ENCODE measurements at places on chromosomes 16 and 17.
A peak's percentile ranks its signal among the peaks of the same experiment; 100 is the strongest.

GRCh38 chr17:47695429-47696376 is 1.7 kb downstream of the TBKBP1 start:
- DNase-seq: peak; percentile 71

DNA sequence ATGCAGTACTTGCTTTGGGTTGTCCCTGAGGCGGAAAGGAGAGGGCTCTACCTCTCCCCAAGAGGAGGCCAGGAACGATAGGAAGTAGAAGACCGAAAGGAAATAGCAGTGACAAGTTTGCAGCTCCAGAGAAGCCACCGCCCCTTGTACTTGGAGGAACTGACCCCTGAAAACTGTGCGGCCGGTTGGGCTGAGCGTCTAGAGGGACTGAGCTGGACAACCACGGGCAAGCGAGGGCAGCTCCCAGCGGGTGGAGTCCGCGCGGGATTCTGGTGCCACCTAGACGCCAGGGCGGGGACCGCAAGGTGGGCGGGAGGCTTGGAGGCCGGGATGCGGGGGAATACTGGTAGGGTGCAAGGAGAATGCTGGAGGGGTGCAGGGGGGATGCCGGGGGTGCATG is 1.3 kb upstream of the SLC6A4 start:
- peak; percentile 78 for DNase-seq

GRCh38 chr17:37683454-37683984 is 40.3 kb upstream of the DDX52 start:
- DNase-seq: no peak

DNA sequence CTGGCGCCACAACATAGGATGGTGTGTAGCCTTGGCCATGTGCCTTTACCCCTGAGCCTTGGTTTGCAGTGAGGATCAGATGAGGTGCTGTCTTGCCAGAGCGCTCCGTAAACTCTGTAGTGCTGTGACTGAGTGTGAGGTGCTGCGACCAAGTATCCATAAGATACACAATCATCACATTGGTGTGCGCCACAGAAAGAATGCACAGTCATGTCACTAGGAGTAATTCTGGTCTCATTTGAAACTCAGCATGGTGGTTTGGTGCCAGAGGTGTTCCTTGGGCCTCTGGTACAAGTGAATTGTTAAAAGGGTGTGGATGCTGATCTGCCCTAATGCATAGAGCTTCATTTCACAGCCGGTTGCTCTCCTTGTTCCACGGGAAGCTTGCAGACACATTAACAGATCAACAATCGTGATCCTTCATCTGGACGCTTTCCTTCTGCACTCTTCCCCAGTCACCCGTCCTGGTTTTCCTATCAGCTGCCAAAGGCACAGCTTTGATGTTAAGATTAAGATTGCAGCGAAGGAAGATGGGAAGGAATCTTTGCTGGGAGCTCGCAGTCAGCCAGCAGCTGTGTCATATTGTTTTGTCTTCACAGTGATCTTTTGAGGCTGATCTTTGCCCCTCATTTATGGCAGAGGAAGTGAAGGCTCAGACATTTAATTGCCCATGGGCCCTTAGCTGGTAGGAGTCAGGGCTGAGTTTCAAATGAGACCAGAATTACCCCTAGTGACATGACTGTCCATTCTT is 79.1 kb downstream of the KSR1 start:
- no peak for DNase-seq

GRCh38 chr17:59396134-59396826 is 64.8 kb downstream of the YPEL2 start:
- DNase-seq: no peak

GRCh38 chr17:62808576-62808970 is 459 bp upstream of the MARCHF10 start:
- no peak for DNase-seq

DNA sequence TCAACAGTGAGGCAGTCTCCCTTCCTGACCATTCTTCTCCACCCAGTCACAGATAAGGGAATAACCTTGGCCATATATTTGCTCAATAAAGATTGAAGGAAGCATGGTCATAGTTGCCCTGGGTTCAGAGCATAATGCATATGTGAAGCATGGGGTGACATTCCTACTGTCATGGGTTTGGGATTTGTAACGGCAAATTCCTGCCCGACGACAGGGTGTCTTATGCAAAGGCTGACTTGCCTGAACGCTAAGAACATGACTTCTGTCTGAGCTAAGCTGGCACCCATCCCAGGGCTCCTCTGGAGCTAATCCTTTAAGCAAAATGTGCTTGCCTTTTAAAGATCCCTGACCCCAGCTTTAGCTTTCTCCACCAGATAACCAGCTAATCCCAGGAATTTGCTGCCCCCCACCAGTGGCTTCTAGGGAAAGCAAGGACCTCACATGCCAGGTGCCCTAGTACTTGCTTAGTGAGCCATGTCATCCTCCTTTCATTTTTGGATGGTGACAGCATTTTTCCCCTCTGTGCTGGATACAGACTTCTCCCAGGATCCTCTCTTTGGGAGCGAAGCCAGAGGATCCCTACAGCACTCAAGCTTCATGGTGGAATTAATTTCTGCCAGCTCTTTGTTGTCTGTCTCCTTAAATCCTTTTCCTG is 11.7 kb downstream of the SLC7A6OS start:
- DNase-seq: no peak

- no peak for DNase-seq
Measured at GRCh38 chr17:58480090-58480489, 8.1 kb downstream of the HSF5 start.

DNA sequence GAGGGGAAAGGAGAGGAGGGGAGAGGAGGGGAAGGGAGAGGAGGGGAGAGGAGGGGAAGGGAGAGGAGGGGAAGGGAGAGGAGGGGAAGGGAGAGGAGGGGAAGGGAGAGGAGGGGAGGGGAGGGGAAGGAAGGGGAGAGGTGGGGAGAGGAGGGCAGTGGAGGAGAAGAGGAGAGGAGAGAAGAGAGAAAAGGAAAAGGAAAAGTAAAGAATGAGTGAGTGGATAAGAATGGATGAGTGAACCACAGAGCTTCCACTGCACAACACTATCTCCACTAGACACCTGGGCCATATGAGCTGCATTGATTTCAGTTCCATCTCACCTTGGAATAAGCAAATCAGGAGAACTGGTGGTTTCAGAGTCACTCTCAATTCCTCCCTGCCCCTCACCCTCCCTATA is 204.1 kb upstream of the TOX3 start:
- no peak for DNase-seq

- DNase-seq: no peak
Measured at GRCh38 chr17:79897243-79898063, 58.2 kb upstream of the CBX4 start.

GRCh38 chr17:42527932-42528331 is 8.1 kb upstream of the NAGLU start:
- no peak for DNase-seq

DNA sequence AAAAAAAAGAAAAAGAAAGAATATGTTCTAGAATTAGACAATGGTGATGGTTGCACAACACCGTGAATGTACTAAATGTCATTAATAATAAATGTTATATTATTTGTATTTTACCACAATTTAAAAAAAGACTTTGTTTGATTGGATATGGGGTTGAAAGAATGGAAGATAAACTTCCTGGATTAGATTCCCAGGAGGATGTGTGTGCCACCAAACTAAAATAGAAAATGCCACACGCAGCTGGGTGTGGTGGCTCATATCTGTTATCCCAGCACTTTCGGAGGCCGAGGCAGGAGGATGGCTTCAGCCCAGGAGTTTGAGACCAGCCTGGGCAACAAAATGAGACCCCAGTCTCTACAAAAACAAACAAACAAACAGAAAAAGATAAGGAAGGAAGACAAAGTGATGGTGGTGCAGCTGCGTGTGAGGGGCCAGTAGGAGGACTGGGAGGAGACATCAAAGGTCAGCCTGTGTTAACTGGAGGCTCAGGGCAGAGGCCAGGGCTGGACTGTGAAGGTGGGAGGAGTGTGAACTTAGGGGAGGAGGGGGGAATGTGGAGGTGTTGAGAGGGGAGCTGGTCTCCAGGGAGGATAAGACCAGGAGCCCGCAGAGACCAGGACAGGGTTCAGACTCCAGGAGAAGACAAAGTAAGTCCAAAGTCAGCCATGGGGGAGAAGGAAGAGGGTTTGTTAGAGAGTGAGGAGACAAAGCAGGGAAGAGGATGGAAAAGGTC is 4.1 kb downstream of the PECAM1 start:
- no peak for DNase-seq

GRCh38 chr17:35056013-35056412 is 7.5 kb downstream of the RFFL start:
- peak; percentile 44 for DNase-seq

- no peak for DNase-seq
Measured at GRCh38 chr16:56716761-56717160, 13.2 kb upstream of the NUP93 start.

DNA sequence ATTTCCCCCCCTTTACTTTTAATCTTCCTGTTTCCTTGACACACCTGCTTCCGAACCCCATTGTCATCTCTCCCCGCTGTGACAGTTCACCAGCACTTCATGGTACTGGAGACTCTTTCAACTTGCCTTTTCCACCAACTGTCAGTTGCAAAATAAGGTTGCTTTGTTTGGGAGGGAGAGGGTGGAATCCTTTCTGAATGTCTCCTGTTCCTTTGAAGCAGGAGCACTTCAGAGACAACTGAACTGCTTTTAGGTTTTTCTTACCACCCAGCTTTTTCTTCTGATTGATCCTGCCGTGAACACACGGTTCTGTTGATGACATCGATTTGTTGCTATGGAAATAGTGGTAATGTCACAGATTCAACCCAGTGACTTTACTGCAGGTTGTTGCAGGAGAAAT is 42.0 kb downstream of the RPA1 start:
- DNase-seq: no peak

DNA sequence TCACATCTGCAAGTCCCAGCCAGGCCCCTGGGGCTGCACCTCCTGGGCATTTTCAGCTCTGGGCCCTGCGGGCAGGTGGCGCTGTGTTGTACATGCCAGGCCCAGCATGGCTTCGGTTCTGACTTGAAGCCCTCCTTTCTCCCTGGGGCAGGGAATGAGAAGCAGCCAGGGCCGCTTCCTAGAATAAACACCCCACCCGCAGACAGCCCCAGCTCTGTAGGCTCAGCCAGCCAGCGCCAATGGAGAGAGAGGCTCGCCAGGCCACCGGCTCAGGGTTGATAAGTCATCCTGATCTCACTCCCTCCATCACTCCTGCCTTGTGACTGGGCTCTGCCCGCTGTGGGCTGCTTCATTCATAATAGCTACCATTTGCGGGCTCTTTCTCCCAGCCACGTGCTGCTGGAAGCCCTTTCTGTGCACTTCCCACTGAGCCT is 6.0 kb upstream of the GLIS2 start:
- peak; percentile 95 for DNase-seq

DNA sequence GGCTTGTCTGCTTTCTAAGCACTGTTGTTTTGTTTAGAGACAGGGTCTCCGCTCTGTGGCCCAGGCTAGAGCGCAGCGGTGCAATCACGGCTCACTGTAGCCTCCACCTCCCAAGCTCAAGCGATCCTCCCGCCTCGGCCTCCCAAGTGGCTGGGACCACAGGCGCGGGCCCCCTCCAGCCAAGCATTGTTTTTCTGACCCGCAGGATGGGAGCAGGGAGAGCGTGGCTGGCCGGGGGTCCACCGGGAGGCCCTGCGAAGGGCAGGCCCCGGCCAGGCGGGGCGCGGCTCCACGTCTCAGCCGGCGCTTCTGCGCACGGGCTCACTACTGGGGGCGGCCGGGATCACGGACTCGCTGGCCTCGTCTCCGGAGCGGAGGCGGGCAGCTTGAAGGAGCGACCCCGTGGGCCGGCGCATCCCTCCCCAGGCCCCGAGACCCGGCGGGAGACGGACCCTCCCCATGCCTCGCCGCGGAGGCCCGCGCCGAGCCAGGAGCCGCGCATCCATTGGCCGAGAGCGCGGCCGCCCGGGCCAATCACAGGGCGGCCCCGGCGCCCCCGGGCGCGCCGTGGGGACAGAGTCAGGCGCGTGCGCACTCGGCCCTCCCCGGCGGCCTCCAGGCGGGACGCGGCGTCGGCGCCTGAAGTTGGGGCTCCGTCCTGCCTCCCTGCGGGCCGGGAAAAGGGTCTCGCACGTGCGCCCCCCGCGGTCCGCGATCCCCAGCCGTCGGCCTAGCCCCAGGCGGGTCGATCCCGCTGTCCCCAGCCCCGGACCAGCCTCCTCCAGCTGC is 24.9 kb downstream of the ACTG1 start:
- DNase-seq: peak; percentile 81

DNA sequence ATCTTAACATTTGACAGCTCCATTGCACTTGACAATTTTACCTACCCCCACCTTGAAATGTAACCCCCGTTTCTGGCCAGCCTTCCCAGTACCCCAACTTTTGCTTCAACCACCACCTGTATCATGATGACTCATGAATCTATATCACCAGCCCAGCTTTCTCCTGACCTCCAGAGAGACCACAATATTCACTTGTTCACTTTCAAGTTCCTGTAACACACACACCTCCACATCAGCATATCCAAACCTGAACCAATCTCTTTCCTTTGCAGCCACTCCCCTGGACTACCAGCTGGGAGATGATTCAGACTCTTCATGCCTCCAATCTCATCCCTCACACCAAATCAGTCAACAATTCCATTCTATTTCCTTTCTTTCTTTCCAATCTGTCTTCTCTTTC is 8.0 kb downstream of the SMG6 start:
- DNase-seq: no peak

- no peak for DNase-seq
Measured at GRCh38 chr16:75062976-75063346, 53.6 kb downstream of the LDHD start.

- DNase-seq: no peak
Measured at GRCh38 chr17:17680477-17681186, 626 bp upstream of the RAI1 start.

DNA sequence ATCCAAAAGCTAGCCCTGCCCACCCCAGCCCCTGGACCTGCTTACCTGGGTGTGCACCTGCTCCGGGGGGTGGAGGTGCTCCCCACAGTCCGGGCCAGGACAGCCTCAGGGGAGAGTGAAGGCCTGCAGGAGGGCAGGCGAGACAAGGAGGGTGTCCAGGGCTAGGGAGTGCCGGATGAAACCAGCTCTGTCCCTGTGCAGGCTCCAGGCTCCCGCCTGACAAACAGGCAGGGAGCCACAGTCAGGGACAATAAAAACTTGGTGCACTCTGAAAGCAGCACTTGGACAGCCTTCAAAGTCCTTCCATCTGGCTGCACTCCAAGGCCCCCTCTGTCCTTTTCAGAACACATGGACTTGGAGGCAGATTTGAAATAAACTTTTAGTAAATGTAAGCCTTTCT is 3.9 kb downstream of the PAQR4 start:
- DNase-seq: no peak

DNA sequence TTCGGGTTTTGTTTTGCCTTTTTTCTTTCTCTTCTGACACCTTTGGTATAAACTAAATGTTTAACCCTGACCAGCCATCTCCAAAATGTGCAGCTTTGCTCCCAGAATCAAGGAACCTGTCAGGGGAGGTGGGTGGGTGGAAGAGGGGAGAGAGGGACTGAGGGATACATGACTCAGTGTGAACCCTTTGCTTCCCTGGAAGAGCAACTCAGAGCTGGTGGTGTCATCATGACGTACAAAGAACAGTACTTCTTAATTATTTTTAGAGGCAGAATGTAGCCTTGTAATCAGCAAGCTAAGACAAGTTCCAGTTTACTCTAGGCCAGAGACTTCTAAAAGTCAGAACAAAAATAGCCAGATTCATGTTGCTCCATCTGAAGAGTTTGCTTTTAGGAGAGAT is 119.6 kb upstream of the HAS3 start:
- no peak for DNase-seq
